ENCODE measurements at places on chromosomes 5 and 9.

- H3K4me3 ChIP-seq, result peak overlapping the region; percentile 99
- H3K4me1 ChIP-seq, result peaks cover 36% of the 10 kb centered on the region
- no peaks in the 10 kb centered on the region for H3K36me3 ChIP-seq
Measured at GRCh38 chr9:124770359-124771020, 621 bp downstream of the NR6A1 start.

- H3K27ac ChIP-seq, result peak overlapping the region; percentile 86
- peaks cover 5% of the 10 kb centered on the region for H3K27me3 ChIP-seq
- H3K36me3 ChIP-seq, result peaks cover 20% of the 10 kb centered on the region
Measured at GRCh38 chr5:67010684-67011409, 185.8 kb downstream of the CD180 start.

DNA sequence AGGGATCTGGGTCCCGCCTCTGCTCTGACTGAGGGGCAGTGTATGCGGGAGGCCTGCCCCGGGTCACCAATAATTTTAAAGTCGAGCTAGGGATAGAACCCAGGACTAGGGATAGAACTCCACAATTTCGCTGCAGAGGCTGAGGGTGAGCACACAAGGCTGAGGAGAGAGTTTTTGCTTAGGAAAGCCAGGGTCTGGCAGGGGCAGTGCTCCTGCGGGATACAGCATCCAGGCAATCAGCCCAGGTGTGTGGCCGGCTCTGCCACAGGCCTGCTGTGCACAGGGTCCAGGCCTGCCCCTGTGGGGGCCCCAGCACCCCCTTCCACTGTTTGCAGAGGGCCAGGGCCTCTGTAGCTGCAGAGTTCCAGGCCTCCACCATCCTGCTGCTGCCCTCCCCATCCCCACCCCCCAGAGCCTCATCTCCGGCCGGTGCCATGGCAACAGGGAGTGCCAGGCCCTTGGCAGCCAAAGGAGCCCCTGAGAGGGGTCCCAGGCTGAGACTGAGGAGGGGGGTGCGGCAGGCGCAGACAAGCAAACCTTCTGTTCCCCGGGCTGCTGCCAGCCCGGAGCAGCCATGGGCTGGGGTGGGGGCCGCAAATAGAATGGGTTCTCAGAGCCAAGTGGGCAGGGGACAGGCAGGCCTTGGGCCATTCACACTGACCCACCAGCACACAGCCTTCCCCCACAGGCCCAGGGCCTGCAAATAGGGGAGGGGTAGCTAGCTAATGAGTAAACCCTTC is 8.6 kb downstream of the PDGFRB start:
- H3K27me3 ChIP-seq, result peaks cover 10% of the 10 kb centered on the region
- H3K36me3 ChIP-seq, result peaks cover 7% of the 10 kb centered on the region
- no peak for DNase-seq
- no peak overlapping the region for H3K27ac ChIP-seq

GRCh38 chr5:179269781-179270543 is 75.3 kb downstream of the ADAMTS2 start:
- DNase-seq, result no peak
- peaks cover 4% of the 10 kb centered on the region for H3K36me3 ChIP-seq
- peaks cover 9% of the 10 kb centered on the region for H3K4me1 ChIP-seq

DNA sequence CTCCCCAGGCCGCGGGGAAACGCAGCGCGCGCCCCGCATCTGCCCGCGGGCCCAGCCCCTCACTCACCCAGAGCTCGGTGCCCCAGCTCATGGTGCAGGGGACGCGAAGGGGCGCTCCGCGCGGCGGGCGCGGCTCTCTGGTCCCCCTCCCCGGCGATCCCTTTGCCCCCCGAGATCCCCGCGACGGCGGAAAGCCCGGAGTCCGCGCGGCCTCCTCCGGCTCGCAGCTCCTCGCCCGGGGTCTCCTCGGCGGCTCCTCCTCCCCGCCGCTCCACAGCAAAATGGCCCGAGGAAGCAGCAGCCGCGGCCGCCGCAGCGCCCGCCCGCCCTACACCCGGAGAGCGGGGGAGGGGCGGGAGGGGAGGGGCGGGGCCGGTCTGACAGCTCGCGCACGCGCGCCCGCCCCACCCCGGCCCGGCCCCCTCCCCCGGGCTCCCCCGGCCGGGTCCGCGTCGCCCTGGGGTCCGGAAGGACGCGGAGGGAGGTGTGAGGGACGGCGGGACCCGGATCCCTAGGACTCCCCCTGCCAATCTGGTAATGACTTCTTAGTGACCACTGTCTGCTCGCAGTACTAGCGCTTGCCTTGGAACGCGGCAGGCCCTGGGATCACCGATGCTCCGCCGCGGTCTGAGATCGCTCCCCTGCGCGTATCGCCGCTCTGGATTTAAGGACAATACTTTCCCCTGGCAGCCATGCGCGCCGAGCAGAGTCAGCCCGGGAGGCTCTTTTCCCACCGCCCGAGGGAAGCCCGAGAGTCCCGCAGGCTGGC is at the start of gene FNBP1:
Gene FNBP1 (minus strand): TSS at position 305 of the 769 bp plus-strand sequence. CDS start 214 bp downstream, at position 91.
- peak within 1 kb of the TSS; percentile 94 for H3K27ac ChIP-seq
- H3K36me3 ChIP-seq, result peaks cover 5% of the 10 kb centered on the region
- H3K4me1 ChIP-seq, result peaks cover 43% of the 10 kb centered on the region
- H3K27me3 ChIP-seq, result peaks cover 14% of the 10 kb centered on the region
- peak; percentile 85 for DNase-seq

DNA sequence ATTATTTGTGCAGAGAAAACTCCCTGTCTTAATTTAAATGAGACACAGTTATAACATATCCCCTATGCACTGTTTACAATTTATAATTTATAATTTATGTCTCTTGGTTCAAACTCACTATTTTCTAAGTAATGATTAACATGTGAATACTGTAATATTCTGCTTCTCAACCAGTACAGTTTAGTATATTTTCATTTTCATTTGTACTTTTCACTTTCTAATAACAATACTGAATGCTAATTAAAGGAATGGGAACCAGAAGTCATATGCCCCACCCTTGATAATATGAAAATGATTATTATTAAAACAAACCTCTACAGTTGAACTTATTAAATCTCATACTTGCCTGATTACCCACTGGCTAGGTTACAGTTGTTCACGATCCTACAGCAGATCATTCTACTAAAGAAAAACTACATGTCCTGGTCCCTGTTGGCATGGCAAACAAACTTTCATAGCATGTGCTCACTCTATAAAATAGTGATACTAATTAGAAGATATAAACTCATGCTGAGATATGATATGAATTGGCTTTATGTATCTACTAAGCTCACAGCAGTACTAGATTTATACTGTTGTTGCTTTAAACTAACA is 66.4 kb downstream of the POU5F2 start:
- no peak overlapping the region for H3K4me3 ChIP-seq
- H3K27ac ChIP-seq, result no peak overlapping the region
- no peak for DNase-seq
- H3K4me1 ChIP-seq, result peaks cover 4% of the 10 kb centered on the region

DNA sequence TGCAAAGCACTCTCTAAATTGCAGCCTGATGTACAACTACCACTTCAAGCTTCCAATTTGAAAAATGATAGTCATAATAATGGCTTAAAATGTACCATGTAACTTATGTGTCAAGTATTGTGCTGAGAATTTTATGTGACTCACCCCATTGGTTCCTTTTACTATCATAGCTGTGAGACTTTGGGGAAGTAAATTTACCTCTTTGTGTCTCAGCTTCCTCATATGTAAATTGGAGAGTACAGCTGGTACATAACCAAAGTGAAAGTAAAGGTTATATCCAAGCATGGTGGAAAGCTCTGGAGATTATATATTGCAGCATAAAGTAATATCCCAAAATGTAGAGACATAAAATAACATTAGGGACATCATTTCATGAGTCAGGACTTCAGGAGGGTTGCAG is 2200.4 kb upstream of the C9orf72 start:
- H3K4me3 ChIP-seq, result no peak overlapping the region
- no peaks in the 10 kb centered on the region for H3K36me3 ChIP-seq
- H3K4me1 ChIP-seq, result no peaks in the 10 kb centered on the region
- no peak for DNase-seq
- no peaks in the 10 kb centered on the region for H3K27me3 ChIP-seq
- H3K27ac ChIP-seq, result no peak overlapping the region

GRCh38 chr5:125210242-125210947 is 464.0 kb upstream of the ZNF608 start:
- no peak for DNase-seq
- peaks cover 2% of the 10 kb centered on the region for H3K4me1 ChIP-seq
- H3K27ac ChIP-seq, result no peak overlapping the region
- no peak overlapping the region for H3K4me3 ChIP-seq

GRCh38 chr9:111985315-111985714 is 88.7 kb downstream of the UGCG start:
- no peak for DNase-seq
- peaks cover 14% of the 10 kb centered on the region for H3K27me3 ChIP-seq
- no peak overlapping the region for H3K4me3 ChIP-seq
- no peak overlapping the region for H3K27ac ChIP-seq
- peaks cover 13% of the 10 kb centered on the region for H3K4me1 ChIP-seq

DNA sequence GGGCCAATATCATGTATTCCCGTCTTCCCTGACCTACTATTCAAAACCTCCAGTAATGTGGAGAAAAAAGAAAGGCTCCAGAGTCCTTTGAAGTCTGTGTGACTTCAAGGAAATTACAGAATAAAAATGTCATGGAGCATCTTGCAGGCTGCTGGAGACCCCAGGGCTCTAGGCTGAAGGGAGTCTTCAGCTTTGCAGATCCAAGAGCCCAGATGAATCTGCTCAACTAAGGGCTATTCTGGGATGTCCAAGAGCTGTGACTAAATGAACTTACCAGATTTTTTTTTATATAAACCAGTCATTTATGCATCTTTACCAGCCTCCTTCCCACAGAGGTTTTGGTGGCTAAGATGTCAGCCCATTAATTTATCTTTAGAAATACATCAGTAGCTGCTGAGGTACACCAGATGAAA is 167.3 kb downstream of the MUSK start:
- H3K27ac ChIP-seq, result no peak overlapping the region
- H3K27me3 ChIP-seq, result no peaks in the 10 kb centered on the region
- H3K4me1 ChIP-seq, result no peaks in the 10 kb centered on the region
- no peak for DNase-seq
- no peaks in the 10 kb centered on the region for H3K36me3 ChIP-seq

GRCh38 chr5:139100825-139101224 is 97.3 kb downstream of the SIL1 start:
- H3K27ac ChIP-seq, result no peak overlapping the region
- no peaks in the 10 kb centered on the region for H3K27me3 ChIP-seq

- H3K27ac ChIP-seq, result peak overlapping the region; percentile 99
- H3K4me1 ChIP-seq, result peaks cover 28% of the 10 kb centered on the region
- peaks cover 2% of the 10 kb centered on the region for H3K27me3 ChIP-seq
- no peak for DNase-seq
- no peak overlapping the region for H3K4me3 ChIP-seq
Measured at GRCh38 chr9:123003466-123003865, 30.0 kb upstream of the GPR21 start.

Measured in endothelial cell (in vitro differentiated cells).